NCI-H2081 (cell line): ENCODE measurements at places on chromosomes 1 and 21.

- DNase-seq: no peak
Observed at GRCh38 chr1:208533746-208534598, 289.8 kb upstream of the PLXNA2 start.

- peak; percentile 76 for DNase-seq
Observed at GRCh38 chr1:68202239-68202832, 30.0 kb downstream of the WLS start.

- no peak for DNase-seq
Observed at GRCh38 chr1:48040154-48040553, 43.0 kb upstream of the TRABD2B start.

DNA sequence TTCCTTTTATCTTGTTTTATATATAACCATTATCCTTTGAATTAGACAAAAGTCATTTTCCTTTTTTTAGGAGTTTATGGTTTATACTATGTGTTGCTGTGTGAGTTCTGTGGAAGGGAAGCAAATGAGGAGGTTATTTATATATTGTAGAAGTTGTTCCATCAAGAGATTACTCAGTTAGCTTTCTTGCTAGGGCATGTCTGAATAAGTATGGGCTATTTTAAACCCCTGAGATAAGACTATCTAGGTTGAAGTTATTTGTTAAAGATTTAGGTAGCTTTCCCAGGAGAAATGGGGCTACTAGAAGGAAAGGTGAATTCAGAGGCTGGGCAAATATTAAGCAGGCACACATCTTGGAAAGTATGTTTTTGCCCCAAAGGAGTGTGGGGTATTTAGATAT lies 16.1 kb upstream of the VAMP4 start:
- DNase-seq: no peak

- no peak for DNase-seq
Observed at GRCh38 chr1:13941315-13941714, 241.3 kb downstream of the PRDM2 start.

- peak; percentile 86 for DNase-seq
Observed at GRCh38 chr1:181166377-181167196, 78.1 kb downstream of the IER5 start.

DNA sequence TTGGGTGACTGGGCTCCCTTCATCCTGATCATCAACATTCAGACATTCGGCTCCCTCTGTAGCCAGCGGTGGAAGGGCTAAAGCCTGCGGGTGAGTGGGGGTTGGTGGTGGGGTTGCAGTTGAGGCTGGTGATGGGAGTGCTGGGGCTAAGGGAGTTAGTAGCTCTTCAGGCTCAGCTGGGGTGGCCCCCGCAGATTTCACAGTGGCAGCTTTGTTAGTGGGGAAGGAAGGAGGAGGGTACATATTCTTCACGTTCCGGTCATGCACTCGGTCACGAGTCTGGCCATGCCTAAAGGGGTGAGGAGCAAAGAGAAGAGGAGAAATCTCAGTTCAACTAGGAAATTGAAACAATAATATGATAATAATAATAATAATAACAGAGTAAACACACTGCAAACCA lies 6.8 kb downstream of the PSMB4 start:
- no peak for DNase-seq
